ENCODE measurements at places on chromosomes 7 and 10.
A peak's percentile ranks its signal among the peaks of the same experiment; 100 is the strongest.

GRCh38 chr7:130270947-130271800 lies 4.5 kb downstream of the CPA2 start:
- peaks cover 53% of the 10 kb centered on the region for H3K4me1 ChIP-seq
- no peak overlapping the region for H3K4me3 ChIP-seq
- DNase-seq: no peak
- no peaks in the 10 kb centered on the region for H3K36me3 ChIP-seq

- H3K36me3 ChIP-seq: no peaks in the 10 kb centered on the region
- no peak overlapping the region for H3K4me3 ChIP-seq
- no peak overlapping the region for H3K27ac ChIP-seq
Measured at GRCh38 chr10:554182-554848, 135.2 kb downstream of the DIP2C start.

DNA sequence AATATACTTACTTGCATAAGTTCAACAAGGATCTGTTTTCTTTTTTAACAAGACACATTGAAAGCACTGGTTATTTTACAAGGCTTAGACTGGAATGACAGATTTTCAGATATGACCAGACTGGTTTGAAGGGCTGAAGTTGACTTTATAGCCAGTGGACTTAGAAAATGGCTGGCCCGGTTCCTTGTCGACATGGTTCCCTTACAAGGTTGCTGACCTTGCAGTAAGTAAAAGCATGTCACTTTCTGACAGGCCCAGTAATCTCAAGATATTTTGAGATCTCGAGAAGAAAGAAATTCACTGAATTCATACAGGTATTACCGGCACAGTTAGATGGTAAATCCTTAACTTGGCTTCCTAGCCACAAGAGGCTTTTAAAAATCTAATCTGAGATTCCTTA lies 136.5 kb downstream of the COBL start:
- no peak overlapping the region for H3K4me3 ChIP-seq
- no peak overlapping the region for H3K27ac ChIP-seq
- H3K27me3 ChIP-seq: peaks cover 2% of the 10 kb centered on the region

- H3K4me1 ChIP-seq: no peaks in the 10 kb centered on the region
- DNase-seq: no peak
- no peaks in the 10 kb centered on the region for H3K36me3 ChIP-seq
- H3K27ac ChIP-seq: no peak overlapping the region
Measured at GRCh38 chr10:12586741-12587140, 237.4 kb downstream of the CAMK1D start.

DNA sequence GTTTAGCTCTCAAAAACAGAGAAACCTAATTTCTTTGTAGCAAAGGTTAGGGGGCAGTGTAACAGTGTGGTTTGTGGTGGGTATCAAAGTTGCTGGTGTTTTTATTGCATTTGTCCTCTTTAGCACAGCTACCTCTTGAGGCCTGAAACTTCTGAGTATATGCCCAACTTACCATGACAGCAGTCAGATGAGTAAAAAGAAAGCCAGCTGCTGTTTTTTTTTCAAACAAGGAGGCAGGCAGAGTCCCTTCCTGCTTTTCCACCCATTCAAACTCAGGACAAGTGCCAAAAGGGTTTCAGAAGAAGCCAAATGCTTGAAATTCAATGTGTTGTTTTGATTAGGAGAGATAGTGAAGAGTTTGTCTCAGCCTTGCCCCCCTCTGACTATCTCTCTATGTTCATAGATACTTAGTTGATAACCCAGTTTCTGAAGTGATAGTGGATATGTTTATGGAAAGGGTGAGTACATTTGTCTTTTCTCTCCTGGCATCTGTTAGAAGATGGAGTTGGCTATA lies 23.1 kb downstream of the GBF1 start:
- no peak for DNase-seq
- H3K4me1 ChIP-seq: no peaks in the 10 kb centered on the region
- H3K27ac ChIP-seq: peak overlapping the region; percentile 61
- peaks cover 13% of the 10 kb centered on the region for H3K36me3 ChIP-seq
- no peaks in the 10 kb centered on the region for H3K27me3 ChIP-seq
- no peak overlapping the region for H3K4me3 ChIP-seq

- peaks cover 31% of the 10 kb centered on the region for H3K4me1 ChIP-seq
- no peak for DNase-seq
- no peak overlapping the region for H3K4me3 ChIP-seq
- H3K36me3 ChIP-seq: no peaks in the 10 kb centered on the region
Measured at GRCh38 chr7:21616091-21616490, 73.3 kb downstream of the DNAH11 start.

DNA sequence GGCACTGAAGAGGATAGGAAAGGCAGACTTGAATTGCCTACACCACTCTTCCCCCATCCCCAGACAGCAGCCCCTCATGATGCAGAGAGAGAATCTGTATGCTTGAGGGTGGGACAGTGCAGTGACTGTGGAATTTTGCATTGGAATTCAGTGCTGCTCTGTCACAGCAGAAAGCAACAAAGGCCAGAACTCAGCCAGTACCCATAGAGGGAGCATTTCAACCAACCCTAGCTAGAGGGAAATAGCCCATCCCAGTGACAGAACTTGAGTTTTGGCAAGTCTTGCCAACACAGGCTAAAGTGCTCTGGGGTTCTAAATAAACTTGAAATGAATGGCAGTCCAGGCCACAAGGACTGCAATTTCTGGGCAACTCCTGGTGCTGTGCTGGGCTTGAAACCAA lies 80.4 kb downstream of the TES start:
- no peak overlapping the region for H3K27ac ChIP-seq
- no peaks in the 10 kb centered on the region for H3K36me3 ChIP-seq
- no peaks in the 10 kb centered on the region for H3K4me1 ChIP-seq
- H3K27me3 ChIP-seq: no peaks in the 10 kb centered on the region

- H3K27ac ChIP-seq: no peak overlapping the region
- H3K4me1 ChIP-seq: peaks cover 5% of the 10 kb centered on the region
- H3K27me3 ChIP-seq: peaks cover 6% of the 10 kb centered on the region
Measured at GRCh38 chr10:44016589-44017482, 368.1 kb downstream of the CXCL12 start.

DNA sequence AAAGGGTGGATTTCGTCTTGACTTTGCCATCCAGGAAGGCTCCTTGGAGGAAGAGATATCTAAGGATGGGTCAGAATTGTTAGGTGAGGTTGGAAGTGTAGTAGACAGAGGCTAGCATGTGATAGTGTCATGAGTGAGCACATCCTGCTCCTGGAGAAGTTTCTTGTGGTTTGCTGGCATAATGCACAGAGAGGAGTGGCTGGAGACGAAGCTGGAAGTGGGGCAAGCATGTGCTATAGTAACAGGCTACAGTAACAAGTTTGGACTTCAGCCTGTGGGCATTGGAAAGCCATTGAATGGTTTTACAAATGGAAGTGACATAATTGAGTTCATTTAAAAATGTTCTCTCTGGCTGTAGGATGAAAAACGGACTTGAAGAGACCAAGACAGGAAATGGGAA lies 175.6 kb upstream of the VWC2 start:
- H3K36me3 ChIP-seq: no peaks in the 10 kb centered on the region
- no peak overlapping the region for H3K27ac ChIP-seq
- no peak for DNase-seq
- H3K4me3 ChIP-seq: no peak overlapping the region
- no peaks in the 10 kb centered on the region for H3K4me1 ChIP-seq

DNA sequence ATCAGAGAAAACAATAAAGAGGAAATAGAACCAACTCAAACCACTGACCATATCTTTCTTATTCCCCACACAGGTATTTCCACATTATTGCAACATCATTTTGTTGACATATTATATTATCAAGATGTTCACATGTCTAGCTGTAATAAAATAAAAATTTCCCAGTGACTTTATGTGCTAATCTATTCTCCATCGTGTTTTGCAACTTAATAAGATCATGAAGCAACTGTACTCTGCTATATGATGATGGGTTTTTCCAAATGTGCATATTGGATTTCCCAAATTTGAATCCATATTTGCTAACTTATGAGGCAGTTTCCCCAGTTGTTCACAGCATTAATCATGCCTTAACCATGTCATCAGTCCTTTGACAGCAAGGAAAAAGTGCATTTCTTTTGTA lies 127.8 kb downstream of the ITGB8 start:
- no peak for DNase-seq
- no peak overlapping the region for H3K27ac ChIP-seq
- no peaks in the 10 kb centered on the region for H3K27me3 ChIP-seq
- H3K36me3 ChIP-seq: no peaks in the 10 kb centered on the region
- H3K4me1 ChIP-seq: no peaks in the 10 kb centered on the region

DNA sequence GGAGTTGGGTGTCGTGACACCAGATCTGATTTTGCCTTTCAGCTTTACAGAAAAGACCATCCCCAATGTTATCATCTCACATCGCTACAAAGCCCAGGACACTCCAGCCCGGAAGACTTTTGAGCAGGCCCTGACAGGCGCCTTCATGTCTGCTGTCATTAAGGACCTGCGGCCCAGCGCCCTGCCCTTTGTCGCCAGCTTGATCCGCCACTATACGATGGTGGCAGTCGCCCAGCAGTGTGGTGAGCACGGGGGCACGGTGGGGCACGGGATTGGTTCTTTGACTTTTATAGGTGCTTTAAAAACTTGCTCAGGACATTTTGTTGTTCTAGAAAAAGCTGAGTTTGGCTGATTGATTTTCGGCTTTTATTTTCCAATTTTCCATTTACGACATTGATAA lies 48.8 kb downstream of the TRRAP start:
- H3K27me3 ChIP-seq: no peaks in the 10 kb centered on the region
- H3K4me1 ChIP-seq: no peaks in the 10 kb centered on the region
- H3K4me3 ChIP-seq: no peak overlapping the region
- peaks cover 65% of the 10 kb centered on the region for H3K36me3 ChIP-seq
- no peak overlapping the region for H3K27ac ChIP-seq

DNA sequence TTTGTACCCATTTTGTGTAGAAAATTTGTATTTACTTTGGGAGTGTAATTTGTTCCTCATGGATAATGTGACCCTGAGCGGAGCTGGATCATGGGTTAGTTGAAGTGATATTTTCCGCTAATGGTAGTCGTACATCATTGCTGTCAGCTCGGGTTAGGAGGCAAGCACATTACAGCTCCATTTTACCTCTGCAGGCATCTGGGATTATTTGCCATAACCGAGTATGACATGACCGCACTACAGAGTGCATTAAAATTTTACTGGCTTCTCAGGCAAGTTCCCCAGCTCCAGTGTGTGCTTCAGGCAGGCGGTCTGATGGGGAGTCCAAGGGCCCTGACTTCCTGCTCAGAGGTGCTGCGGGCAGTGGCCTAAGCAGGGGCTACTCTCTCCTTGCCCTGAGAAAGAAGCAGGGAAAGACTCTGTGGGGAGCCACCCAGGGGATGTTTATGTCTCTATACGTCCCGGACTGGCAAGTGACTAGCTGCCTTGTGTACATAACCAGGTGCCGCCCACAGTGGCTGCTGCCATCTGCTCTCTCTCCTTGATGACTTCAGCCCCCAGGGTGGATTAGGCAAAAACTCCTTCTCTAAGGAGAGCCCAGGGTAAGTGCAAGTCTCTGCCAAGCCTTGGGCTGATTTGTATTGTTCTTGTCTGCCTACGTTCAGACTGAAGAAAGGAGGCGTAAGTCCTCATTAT lies 685.3 kb upstream of the GALNT17 start:
- no peak for DNase-seq
- H3K4me3 ChIP-seq: no peak overlapping the region
- no peaks in the 10 kb centered on the region for H3K27me3 ChIP-seq
- H3K36me3 ChIP-seq: no peaks in the 10 kb centered on the region

GRCh38 chr7:128742206-128742605 lies 3.0 kb downstream of the CALU start:
- no peak overlapping the region for H3K27ac ChIP-seq
- H3K4me1 ChIP-seq: peaks cover 38% of the 10 kb centered on the region
- H3K36me3 ChIP-seq: peaks cover 9% of the 10 kb centered on the region
- no peak for DNase-seq

DNA sequence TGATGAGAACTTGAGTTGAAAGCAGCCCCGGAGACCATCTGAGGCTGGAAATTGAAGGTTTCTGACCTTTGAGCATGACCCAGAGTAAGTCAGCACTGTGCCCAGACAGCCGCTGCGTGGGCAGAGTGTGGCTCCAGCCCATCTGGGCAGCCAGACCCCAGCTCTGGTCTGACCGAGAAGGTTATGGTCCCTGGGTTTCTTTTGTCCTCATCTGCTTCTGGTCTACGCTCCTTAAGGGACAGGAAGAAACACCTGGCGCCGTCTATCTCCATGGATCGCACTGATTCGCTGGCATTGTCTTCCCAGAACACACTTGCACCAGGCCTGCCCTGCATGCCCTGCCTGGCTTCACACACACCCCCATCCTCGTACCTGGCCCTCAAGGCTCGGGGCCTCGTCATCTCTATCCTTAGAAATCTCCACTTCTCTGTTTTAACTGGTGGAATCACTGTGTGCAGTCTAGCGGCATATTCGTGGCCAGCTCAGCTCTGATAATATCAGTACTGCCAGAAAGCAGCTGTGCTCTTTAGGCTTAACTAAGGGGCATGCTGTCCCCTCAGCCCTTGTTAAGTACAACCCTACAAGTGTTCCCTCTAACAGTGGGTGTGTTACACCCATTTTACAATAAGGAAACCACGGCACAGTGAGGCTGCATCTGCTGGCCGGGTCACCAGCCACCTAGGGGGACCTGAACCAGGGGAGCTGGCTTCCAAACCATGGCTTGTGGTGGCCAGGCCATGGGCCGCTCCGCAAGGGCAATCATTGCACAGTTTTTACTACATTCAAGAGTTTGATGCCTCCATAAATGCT lies 127.7 kb downstream of the ADCY1 start:
- no peak overlapping the region for H3K4me3 ChIP-seq
- H3K4me1 ChIP-seq: no peaks in the 10 kb centered on the region
- H3K36me3 ChIP-seq: no peaks in the 10 kb centered on the region

DNA sequence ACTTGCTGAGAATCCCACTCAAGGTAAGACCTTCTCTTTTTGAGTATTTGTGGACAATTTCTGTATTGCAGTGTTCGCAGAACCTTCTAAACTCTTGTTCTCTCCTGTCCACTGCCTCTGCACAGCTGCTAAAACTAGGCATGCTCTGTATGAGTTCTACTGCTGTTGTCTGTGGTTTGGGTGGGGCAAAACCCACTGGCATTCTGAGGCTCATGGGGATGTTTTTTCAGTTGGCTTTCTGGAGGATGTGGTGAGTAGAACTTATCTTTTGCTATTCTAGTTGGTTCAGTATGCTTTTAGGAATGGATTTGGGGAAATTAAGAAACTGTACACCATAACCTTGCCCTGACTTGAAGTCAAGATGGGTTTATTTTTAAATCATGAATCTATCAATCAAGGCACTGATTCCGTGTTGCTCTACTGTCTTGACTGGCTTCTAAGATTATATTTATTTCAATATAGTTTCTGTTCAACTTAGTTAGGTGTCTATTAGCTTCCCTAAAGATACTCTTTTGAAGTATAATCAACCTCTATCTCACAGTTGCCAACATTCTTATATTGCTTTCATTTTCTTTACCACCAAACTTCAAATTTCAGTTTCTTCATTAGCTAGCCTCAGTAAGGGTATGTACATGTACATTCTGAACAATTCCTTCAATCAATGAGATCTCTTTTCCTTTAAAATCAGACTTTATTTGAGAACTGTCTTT lies 25.0 kb upstream of the C1GALT1 start:
- DNase-seq: no peak
- H3K27ac ChIP-seq: no peak overlapping the region
- H3K4me1 ChIP-seq: peaks cover 4% of the 10 kb centered on the region
- H3K27me3 ChIP-seq: no peaks in the 10 kb centered on the region

- H3K4me3 ChIP-seq: no peak overlapping the region
- no peaks in the 10 kb centered on the region for H3K27me3 ChIP-seq
- H3K4me1 ChIP-seq: peaks cover 28% of the 10 kb centered on the region
- peak overlapping the region; percentile 34 for H3K27ac ChIP-seq
Measured at GRCh38 chr7:84258628-84259027, 64.0 kb upstream of the SEMA3A start.
